Mesothelial cell of epicardium (in vitro differentiated cells): ENCODE measurements at places on chromosomes 2 and 18.

DNA sequence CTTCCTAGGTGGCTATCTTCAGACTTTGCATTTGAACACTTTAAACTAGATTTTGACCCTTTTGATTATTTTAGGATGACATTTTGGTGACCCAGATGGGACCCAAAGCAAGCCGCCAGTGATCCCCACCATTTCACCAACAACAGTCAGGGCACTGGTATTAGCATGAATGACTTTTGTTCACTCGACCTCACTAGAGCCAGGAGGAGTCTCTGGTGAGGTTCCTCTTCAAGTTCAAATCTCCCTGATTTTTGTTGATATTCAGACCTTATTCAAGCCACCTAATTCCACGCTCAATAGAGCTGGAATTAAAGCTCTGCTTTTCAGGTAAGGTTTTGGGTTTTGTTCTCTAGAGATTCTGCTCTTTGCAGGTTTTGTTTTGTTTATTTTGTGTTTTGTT, 202.3 kb downstream of the MREG start:
- DNase-seq = no peak

DNA sequence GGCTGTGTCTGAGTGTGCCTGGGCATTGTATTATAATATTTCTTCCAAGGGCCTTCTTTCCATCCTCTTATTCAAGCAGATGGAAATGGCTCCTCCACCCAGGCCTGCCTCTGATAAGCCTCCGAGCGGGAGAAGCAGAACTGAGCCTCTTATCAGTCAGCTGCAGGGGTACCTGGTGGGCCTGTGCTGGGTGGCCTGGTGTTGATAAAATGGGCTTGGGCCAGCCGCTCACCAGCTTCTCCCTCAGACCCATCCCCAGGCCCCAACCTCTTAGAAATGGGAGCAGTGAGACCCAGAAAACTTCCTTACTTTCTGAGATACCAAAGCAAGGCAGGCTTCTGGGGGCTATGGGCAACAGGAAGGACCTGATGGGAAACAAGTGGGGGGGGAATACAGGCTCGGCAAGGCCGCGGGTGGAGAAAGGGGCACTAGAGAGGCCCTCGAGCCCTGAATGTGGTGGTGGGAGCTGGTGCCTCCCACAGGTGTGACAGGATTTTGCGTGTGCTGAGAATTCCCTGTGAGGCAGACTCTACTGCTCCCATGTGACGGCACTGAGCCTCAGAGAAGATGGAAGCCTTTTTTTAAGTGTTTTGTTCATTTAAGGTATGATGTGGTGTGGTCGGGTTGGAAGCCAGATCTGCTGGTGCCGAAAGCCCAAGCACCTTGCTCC, 18.3 kb downstream of the GYPC start:
- no peak for DNase-seq

DNA sequence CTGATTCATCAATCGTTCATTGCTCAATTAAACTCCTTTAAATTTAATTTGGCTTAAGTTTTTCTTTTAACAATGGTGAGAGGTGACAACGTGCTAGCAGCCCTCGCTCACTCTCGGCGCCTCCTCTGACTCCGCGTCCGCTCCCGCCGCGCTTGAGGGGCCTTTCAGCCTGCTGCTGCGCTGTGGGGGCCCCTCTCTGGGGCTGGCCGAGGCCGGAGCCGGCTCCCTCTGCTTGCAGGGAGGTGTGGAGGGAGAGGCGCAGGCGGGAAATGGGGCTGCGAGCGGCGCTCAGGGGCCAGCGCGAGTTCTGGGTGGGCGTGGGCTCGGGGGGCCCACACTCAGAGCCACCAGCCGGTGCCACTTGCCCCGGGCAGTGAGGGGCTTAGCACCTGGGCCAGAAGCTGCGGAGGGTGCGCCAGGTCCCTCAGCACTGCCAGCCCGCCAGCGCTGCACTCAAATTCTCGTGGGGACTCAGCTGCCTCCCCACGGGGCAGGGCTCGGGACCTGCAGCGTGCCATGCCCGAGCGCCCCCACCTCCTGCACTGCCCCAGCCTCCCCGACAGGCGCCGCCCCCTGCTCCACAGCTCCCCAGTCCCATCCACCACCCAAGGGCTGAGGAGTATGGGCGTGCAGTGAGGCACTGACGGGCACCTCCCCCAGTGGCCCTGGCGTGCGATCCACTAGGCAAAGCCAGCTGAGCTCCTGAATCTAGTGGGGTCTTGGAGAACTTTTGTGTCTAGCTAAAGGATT, 19.6 kb downstream of the ANKMY1 start:
- no peak for DNase-seq

DNA sequence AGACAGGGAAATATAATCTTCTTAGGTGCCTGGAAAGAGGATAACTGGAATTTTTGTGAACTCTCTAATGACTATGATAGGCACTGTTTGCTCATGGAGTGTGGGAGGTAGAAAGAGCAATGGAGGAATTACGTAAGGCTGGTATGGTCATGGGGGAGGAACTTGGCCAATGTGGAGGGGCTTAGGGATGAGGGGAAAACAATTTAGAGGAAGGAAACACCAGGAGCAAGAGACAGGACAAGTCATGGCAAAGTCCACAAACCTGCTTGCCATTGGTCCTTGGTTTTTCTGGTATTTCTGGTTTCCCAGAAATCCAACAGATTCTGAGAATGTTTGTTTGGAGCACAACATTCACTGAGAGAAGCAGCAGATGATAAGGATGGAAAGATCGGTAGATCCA, 274.2 kb downstream of the DYSF start:
- DNase-seq = no peak

- no peak for DNase-seq
Measured at GRCh38 chr2:33406622-33407021, 69.8 kb upstream of the RASGRP3 start.

- DNase-seq = no peak
Measured at GRCh38 chr18:48430150-48430549, 21.0 kb upstream of the ZBTB7C start.

GRCh38 chr2:107804608-107805498, 21.8 kb upstream of the RGPD4 start:
- no peak for DNase-seq

GRCh38 chr2:9778012-9778411, 65.3 kb upstream of the TAF1B start:
- DNase-seq = no peak
